ENCODE measurements at places on chromosomes 7 and 10.

DNA sequence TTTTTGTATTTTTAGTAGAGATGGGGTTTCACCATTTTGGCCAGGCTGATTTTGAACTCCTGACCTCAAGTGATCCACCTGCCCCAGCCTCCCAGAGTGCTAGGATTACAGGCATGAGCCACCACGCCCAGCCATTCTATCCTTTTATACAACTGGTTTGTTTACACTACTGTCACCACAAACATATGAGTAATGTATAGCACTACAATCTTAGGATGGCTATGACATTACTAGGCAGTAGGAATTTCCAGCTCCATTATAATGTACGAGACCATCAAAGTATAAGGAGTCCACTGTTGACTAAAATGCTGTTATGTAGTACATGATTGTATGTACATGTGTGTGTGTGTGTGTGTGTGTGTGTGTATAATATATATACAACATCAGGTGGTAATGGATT lies 1126.1 kb upstream of the LRRN3 start:
- no peak for DNase-seq

DNA sequence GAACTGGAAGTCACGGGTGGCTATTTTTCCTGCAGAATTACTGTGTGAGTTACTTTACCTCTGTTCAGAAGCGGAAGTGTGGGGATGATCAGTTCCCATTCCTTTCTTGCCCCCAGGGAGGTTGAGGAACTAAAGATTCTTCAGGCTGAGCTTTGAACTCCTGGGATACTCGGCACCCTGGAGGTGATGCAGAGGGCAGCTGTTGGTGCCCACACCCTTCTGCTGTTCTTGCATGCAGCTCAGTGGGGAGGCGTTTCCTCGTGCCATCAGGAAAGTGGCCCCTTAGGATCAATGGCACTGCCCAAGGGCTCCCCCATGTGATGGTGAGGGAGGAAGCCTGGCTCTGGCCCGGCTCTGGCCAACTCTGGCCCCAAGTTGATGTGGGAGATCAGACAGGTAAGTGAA lies 44.7 kb upstream of the MXI1 start:
- DNase-seq = peak; percentile 36

DNA sequence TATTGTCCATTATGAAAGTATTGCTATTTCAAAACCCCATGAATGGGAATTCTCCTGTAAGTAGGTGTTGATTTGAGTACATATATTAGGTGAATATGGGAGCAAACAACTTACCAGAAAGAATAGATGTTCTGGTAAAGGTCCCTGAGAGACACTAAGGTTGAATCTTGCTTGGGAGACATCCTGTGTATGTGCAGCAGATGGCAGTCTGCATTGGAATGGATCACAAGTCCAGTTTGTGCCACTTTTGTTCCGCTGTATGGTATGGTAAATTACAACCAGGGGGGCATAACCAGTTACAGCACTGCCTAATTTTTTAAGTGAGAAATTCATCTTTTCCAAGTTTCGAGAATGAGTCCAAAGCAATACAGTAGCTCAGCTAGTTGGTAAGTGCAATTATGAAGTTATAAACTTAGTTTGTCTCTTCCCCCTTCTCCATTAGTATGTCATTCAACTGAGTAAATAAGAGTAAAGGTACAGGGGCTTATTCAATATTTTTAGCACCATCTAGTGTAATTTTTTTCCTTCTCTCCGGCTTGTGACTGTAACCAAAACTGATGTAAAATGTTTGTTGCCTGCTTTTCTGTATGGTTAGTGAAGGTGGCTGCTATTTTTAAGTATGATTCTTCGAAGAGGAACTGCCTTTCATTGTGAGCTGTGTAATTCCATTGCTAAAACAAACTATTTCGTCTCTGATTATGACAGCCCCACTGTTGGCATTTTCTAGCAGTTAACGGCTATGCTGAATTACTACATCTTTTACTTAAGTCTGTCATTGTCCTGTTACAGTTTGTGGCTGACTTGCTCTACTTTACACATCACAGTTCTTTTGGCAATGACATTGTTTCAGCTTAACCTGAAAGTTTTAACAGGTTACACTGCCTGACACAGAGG lies 2.8 kb downstream of the MCU start:
- DNase-seq = no peak

- no peak for DNase-seq
These were observed 166.1 kb upstream of the TCERG1L start for GRCh38 chr10:131477457-131478121.

GRCh38 chr10:100751211-100751933 lies 6.0 kb downstream of the PAX2 start:
- no peak for DNase-seq

- DNase-seq = no peak
These were observed 15.8 kb downstream of the PODXL start for GRCh38 chr7:131540491-131541162.

GRCh38 chr10:29737074-29737593 lies 102.4 kb upstream of the SVIL start:
- peak; percentile 53 for DNase-seq
